ENCODE measurements at places on chromosomes 4 and X. TPM values are rescaled to one million over a fixed set of nuclear protein-coding genes. Genes with fewer than 3 reads are reported as not detected.

DDIT4L gene
- 1.5 TPM for total RNA-seq

STBD1 gene
- total RNA-seq: 0.33 TPM

PCDH7 gene
- 2.4 TPM for total RNA-seq

TMEM255A gene
- 3.3 TPM for total RNA-seq

TSPAN7 gene
- 6.3 TPM for total RNA-seq

DKK2 gene
- 0.85 TPM for total RNA-seq

MAGEA2B gene
- total RNA-seq: not detected
